ENCODE measurements at places on chromosomes 6 and 20. TPM values are rescaled to one million over a fixed set of nuclear protein-coding genes. Genes with fewer than 3 reads are reported as not detected.

- H3K27me3 ChIP-seq, result no peaks in the 10 kb centered on the region
- H3K4me1 ChIP-seq, result no peaks in the 10 kb centered on the region
- no peak for DNase-seq
- no peak overlapping the region for H3K4me3 ChIP-seq
Observed at GRCh38 chr6:130259557-130259956, 36.8 kb upstream of the SAMD3 start.

CMTR1 gene
- total RNA-seq, result 32.2 TPM

DNA sequence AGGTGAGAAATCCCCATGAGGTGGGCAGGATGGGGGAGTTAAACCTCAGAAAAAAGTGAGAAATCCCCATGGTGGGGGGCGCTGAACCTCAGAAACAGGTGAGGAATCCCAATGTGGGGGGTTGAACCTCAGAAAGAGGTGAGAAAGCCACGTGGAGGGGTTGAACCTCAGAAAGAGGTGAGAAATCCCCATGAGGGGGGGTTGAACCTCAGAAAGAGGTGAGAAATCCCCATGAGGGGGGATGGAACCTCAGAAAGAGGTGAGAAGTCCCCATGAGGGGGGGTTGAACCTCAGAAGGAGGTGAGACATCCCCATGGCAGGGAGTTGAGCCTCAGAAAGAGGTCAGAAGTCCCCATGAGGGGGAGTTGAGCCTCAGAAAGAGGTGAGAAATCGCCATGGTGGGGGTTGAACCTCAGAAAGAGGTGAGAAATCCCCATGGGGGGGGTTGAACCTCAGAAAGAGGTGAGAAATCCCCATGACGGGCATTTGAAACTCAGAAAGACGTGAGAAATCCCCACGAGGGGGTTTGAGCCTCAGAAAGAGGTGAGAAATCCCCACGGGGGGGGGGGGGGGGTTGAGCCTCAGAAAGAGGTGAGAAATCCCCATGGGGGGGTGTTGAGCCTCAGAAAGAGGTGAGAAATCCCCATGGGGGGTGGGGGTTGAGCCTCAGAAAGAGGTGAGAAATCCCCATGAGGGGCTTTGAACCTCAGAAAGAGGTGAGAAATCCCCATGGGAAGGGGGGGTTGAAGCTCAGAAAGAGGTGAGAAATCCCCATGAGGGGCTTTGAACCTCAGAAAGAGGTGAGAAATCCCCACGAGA is 14.3 kb upstream of the GOPC start:
- H3K4me1 ChIP-seq, result no peaks in the 10 kb centered on the region
- no peak overlapping the region for H3K4me3 ChIP-seq
- no peak overlapping the region for H3K27ac ChIP-seq
- DNase-seq, result no peak
- no peaks in the 10 kb centered on the region for H3K36me3 ChIP-seq
- no peaks in the 10 kb centered on the region for H3K27me3 ChIP-seq

- no peak overlapping the region for H3K4me3 ChIP-seq
- H3K27me3 ChIP-seq, result no peaks in the 10 kb centered on the region
- no peak for DNase-seq
- no peaks in the 10 kb centered on the region for H3K4me1 ChIP-seq
- H3K27ac ChIP-seq, result no peak overlapping the region
Observed at GRCh38 chr6:103284835-103285234, 1574.9 kb downstream of the HACE1 start.

FLRT3 gene
- 0.22 TPM for total RNA-seq

DNA sequence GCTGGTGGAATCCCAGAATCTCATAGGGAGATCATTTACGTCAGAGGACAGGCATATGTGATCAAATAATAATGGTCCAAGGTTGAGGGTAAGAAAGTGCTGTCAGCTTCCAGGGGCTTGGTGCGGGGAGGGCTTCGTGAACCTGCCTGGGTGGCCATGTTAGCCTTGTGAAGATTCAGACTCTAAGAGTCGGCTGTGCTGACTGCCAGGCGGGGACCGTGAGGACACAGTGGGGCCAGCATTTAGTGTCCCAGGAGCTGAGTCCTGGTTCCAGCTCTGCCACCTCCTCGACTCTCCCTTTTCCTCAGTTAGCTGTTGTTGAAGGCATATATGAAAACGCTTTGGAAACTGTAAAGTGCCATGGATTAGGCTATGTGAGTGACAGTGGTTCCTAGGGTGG is 33.5 kb downstream of the VSTM2L start:
- no peaks in the 10 kb centered on the region for H3K4me1 ChIP-seq
- DNase-seq, result no peak

HUS1B gene
- not detected for total RNA-seq

GRCh38 chr6:72466971-72467566 is 154.8 kb upstream of the KCNQ5 start:
- no peak overlapping the region for H3K4me3 ChIP-seq
- no peaks in the 10 kb centered on the region for H3K4me1 ChIP-seq
- H3K36me3 ChIP-seq, result no peaks in the 10 kb centered on the region

ENPP4 gene
- 18.0 TPM for total RNA-seq

DNA sequence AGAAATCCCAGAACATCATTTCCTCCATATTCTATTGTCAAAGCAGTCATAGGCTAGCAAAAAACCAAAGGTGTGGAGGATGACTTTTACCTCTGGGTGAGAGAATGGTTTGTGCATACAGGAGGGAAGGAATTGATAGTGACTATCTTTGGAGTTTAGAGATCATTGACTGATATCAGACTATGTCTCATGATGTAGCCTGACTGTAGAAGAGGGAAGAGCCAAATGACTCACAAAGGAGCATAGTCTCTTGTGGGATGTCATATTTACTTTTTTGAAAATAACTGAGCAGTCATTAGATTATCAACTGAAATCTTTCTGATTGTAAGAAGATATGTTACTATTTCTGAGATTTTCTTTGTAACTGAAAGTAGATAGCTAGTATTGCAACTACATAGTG is 158.5 kb downstream of the FLRT3 start:
- no peak overlapping the region for H3K27ac ChIP-seq
- no peak for DNase-seq

GNMT gene
- 0.79 TPM for total RNA-seq

MICB gene
- total RNA-seq, result 1.1 TPM

GRCh38 chr6:88403486-88403885 is 237.3 kb upstream of the CNR1 start:
- H3K4me3 ChIP-seq, result no peak overlapping the region
- H3K4me1 ChIP-seq, result no peaks in the 10 kb centered on the region
- H3K36me3 ChIP-seq, result no peaks in the 10 kb centered on the region
- DNase-seq, result no peak

DNA sequence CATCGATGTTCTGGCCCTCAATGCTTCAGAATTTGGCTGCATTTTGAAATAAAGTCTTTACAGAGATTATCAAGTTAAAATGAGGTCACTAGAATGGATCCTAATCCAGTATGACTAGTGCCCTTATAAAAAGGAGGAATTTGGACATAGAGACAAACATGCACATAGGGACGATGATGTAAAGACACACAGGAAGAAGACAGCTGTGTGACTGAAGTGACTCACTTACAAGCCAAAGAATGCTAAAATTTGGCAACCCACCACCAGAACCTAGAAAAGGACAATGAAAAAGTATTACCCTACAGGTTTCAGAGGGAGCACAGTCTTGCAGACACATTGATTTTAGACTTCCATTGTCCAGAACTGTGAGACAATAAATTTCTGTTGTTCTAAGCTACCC is 322.8 kb upstream of the GJE1 start:
- H3K36me3 ChIP-seq, result no peaks in the 10 kb centered on the region
- no peaks in the 10 kb centered on the region for H3K4me1 ChIP-seq
- DNase-seq, result no peak
- H3K27ac ChIP-seq, result no peak overlapping the region
- H3K4me3 ChIP-seq, result no peak overlapping the region

- no peak for DNase-seq
- H3K4me1 ChIP-seq, result no peaks in the 10 kb centered on the region
- H3K27me3 ChIP-seq, result no peaks in the 10 kb centered on the region
- no peak overlapping the region for H3K27ac ChIP-seq
- no peaks in the 10 kb centered on the region for H3K36me3 ChIP-seq
- no peak overlapping the region for H3K4me3 ChIP-seq
Observed at GRCh38 chr6:156348849-156349248, 428.3 kb upstream of the ARID1B start.

DNA sequence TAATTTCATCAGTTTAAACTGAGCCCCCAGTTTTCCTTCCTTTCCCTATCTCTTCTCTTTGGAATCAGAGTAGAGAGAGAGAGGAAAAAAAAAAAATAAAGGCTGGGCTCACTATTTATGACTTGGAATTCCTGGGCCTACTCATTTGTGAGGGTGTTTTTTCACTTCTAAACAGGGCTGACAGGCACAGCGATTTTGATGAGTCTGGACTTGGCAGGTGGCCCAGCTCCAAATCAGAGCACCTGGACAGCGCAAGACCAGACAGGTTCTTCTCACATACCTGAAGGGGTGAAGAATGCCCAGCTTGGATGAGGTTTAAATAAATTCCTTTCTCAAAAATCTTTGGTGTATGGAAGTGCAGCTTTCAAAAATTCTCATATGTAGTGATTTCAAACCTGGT is 122.2 kb downstream of the KIF13A start:
- H3K27me3 ChIP-seq, result no peaks in the 10 kb centered on the region
- no peak overlapping the region for H3K4me3 ChIP-seq
- H3K4me1 ChIP-seq, result peaks cover 28% of the 10 kb centered on the region
- no peaks in the 10 kb centered on the region for H3K36me3 ChIP-seq
- peak overlapping the region; percentile 73 for H3K27ac ChIP-seq
- peak; percentile 36 for DNase-seq

CNBD2 gene
- total RNA-seq, result 4.5 TPM

GRCh38 chr6:158808442-158808833 is 10.7 kb downstream of the EZR start:
- H3K4me3 ChIP-seq, result no peak overlapping the region
- H3K36me3 ChIP-seq, result no peaks in the 10 kb centered on the region
- DNase-seq, result no peak
- peaks cover 86% of the 10 kb centered on the region for H3K4me1 ChIP-seq
- H3K27ac ChIP-seq, result no peak overlapping the region
- no peaks in the 10 kb centered on the region for H3K27me3 ChIP-seq

DNA sequence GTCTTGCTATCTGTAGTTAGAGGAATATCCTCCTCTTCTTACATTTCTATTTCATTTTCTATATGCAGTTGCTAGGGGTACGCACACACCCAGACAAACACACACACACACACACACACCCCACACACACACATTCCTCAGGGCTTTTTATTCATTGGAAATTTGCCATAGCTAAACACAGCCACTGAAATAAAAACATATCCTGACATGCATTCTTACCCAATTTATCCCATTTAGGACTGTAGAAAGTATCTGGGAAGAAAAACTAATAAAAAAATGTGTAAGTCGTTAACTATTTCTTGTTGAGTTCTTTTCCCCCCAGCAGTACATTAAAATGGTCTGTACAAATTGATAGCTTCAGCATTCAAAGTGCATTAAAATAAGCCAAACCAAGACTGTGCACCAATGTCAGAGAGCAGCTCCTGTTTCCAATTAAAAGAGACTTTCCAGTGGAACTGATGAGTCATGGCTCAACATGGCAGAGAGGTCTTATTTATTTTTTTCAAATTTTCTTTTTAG is 357.9 kb upstream of the AGPAT4 start:
- no peaks in the 10 kb centered on the region for H3K27me3 ChIP-seq
- no peaks in the 10 kb centered on the region for H3K36me3 ChIP-seq
- H3K4me1 ChIP-seq, result no peaks in the 10 kb centered on the region
- no peak for DNase-seq

DNA sequence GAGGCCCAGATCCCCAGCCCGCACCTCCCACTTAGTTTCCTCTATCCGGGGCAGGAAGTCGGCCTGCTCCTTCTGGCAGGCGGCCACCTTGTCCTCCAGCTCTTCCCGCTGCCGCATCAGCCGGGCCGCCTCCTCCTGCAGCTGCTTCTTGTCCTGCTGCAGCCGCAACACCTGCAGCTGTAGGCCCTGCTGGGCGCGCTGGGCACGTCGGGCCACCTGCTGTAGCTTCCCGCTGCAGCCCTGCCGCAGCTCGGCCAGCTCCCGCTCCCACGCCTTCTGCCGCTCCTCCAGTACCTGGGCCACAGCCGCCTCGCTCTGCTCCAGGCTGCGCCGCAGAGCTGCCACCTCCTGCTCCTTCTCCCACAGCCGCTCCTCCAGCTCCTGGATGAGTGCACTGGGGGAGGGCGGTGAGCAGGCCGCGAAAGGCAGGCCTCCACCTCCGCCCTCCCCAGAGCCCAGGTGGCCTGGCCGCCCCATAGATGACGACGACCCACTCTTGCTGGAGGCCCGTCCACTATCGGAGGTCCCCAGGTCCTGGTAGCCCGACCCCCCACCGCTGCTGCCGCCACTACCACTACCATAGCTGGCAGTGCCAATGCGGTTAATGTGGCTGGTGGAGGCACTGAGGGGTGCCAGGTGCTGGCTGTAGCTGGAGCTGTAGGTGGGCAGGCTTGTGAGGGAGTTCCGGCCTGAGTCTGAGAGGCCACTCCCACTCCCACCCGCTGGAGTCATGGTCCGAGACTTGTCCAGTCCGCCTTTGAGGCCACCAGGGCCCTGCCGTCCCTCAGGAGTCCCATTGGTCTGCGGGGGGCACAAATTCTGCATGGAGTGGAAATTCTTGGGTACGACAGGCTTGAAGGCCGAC is 6.0 kb upstream of the FASTKD5 start:
- H3K4me1 ChIP-seq, result peaks cover 10% of the 10 kb centered on the region
- peak; percentile 82 for DNase-seq
- H3K27ac ChIP-seq, result no peak overlapping the region
- no peaks in the 10 kb centered on the region for H3K36me3 ChIP-seq

DNA sequence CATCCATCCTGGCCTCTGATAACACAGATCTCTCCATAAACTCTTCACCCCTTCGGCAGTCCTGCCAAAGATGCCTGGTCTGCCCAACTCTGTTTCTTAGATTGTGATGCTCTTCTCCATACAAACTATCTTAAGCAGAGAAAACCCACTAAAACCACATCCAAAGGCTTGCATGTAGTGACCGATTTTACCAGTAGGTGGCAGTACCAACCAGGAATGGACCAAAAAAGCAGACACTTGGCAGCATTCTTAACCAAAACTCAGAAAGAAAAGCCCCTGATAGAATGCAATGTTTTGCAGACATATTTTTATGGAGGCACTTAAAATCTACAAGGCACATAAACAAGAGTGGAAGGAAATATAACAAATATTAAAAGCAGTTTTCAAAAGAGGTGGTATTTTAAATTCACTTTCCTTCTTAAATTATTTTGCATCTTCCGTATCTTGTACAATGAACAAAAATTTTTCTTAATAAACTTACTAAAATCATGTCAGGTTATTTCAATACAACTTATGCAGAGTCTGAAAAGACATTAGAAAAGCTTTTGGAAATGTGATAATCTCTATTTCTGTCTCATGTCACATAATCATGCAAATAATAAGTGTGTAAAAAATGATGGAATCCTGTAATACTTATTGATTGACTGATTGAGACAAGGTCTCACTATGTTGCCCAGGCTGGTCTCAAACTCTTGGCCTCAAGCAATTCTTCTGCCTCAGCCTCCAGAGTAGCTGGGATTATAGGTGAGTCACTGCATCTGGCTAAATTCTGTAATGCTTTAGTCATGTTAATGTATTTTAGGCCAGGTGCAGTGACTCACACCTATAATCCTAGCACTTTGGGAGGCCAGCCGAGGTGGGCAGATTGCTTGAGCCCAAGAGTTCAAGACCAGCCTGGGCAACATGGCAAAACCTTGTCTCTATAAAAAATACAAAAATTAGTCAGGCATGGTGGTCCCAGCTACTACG is 29.4 kb downstream of the LRP11 start:
- no peak overlapping the region for H3K27ac ChIP-seq

TGM2 gene
- 760 TPM for total RNA-seq

RSPH4A gene
- total RNA-seq, result not detected

All from heart left ventricle (tissue), 16 donors.